AG04450 (cell line): ENCODE measurements at places on chromosomes 3 and 15.

- DNase-seq = peak; percentile 42
Measured at GRCh38 chr3:50324351-50325112, 2.0 kb upstream of the HYAL2 start.

DNA sequence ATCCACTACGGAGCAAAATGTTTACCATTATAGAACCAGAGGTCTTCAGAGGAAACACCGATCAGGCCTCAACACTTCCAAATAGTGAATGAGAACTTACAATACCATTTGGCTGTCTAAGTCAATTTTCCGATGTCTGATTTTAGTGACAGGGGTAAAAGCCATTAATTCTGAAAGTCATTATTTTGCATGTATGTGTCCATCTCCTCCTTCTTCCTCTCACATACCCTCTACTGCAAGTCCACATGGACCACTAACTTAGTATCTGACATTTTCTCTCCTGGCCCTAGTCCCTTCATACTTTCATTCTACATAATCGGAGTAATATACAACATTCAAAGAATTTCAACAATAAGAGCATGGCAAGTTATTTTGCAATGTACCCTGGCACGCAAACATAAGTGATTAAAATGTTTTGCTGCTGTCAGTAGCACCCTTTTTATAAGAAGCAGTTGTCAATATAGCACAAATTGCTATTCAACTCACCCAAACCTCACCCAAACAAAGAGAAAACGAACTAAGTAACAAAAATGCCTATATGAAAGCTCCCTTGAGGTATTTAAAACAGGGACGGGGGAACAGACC is 1.9 kb downstream of the TOP2B start:
- no peak for DNase-seq

DNA sequence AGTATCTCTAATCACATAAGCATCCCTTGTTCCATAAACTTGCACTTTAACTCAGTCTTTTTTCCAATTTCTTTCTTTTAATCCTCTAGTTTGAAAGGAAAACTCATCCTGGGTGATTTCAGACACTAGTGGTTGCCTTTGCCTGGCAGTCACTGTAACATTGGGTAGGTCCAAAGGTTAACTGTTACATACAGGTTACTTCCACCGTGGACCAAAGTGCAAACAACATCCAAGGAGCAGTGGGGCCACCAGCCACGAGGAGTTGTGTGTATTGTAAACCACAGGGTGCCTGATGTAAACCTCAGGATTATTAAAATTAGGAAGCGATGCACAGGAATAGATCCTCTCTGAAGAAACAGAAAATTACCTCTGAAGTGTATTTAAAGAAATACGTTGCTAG is 75.0 kb downstream of the HCN4 start:
- DNase-seq = no peak

- no peak for DNase-seq
Measured at GRCh38 chr3:10683106-10683505, 132.9 kb upstream of the SLC6A11 start.

DNA sequence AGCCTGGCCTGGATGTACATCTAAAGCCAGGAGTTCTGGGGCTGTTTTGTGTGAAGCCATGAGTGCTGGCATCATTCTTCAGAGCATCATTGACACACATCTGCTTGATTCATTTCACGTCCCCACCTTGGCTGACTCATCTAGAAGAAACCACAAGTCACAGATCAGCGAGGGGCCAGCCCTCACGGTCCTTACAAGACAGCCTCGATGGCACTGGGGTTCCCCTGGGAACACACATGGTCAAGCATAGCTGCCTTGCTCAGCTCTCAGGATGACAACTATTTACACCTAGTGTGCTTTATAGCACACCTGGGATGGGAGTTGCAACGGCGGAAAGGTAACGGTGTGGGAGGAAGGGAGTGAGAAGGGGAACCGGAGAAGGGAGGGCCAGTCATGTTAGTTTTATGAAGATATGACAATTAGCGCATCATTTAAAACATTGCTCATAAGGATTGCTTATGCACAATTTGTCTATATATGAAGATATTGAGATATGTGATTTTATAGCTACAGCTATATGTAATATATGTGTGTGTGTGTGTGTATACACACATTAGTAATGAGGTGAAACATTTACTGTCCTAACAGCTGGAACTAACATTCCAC is 227.1 kb downstream of the RPLP1 start:
- DNase-seq = no peak

- no peak for DNase-seq
Measured at GRCh38 chr3:22691407-22691806, 511.7 kb upstream of the UBE2E2 start.

- no peak for DNase-seq
Measured at GRCh38 chr3:30614373-30614772, 8.0 kb downstream of the TGFBR2 start.

DNA sequence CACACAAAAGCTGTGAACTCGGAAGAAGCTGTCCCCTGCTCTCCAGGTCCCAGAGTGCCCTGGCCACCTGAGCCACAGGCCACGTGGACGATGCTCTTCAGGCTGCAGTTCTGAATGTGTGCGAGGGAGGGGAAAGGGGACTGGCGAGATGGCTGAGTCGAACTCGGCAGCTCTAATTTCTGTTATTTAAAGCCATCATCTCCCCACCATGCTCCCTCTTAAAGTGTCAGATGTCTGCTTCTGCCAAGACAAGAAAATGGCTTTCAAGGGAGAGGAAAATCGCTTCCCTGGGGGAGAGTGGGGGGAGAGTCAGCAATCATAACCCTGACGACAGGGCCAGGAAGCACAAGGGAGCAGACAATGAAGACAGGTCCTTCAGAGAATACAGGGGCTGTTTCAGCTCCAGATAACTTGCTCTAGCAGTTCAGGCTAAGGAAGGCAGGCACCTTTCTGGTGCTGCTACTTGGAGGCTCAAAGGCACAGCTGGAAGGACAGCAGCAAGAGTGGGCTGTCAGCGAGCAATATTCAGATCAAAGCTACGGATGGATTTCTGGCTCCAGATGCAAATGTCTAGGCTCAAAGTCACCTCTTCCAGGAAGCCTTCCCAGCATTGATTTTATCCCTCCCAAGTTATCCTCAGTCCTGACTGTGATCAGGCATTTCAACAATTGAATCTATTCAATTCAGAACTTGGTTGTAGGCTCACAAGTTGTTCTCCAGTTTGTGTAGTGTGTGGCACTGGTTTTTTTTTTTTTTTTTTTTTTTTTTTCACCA is 15.5 kb upstream of the CCDC33 start:
- no peak for DNase-seq

GRCh38 chr3:116316771-116317170 is 128.5 kb downstream of the LSAMP start:
- no peak for DNase-seq

DNA sequence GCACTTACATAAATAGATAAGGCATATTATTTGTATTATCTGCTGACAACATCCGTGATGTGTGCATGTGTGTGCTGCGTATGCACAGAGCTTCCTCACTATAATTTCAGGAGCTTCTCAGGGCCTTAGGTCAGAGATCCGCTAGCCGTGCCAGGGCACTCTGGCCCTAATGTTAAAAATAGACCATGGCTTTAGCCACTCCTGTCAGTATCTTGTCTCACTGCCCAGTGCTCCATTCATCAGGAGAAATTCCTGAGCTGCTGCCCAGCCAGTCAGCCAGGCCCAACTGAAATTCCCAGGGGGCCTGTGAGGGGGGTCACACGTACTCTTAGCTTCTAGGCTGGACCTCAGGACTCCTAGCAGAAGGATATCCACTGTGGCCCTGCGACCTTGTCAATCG is 70.0 kb upstream of the ABHD2 start:
- DNase-seq = no peak

DNA sequence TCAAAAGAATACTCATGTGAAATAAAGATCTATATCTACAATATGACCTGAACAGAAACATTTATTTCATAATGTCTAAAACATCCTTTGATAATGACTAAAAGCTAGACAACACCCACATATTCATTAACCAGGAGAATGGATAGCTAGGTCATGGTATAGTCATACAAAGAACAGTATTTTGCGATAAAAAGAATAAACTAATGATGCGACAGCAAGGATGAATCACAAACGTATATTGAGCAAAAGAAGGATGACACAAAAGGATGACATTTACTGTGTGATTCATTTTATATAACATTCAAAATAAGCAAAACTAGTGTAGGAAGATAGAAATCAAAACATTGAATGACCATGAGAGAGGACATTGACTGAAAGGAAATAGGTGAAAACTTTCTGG is 1233.1 kb downstream of the OTOL1 start:
- no peak for DNase-seq

DNA sequence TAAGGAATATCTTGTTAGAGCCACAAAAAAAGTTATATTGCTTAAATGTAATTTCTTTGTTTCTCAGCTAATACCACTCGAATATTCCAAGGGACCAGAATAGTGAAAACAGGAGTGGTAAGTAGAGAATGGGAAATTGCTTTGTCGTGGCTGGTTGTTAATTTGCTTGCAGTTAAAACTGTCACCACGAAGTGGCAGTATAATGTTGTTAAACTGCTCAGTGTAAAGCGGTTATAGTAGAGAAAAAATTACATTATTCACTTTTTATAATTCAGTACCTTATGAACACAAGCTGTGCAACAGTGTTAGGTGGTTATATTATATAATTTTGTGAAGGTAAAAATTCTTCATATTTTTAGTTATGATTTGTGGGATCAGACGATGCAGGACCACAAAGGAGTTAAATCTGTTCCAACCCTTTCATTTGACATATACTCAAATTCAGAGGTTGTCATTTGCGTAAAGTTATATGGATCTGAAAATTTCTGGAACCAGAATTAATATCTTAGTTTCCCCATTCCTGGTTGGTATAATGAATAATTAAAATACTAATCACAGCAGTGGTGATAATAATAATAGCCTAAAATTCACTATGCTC is 171.8 kb downstream of the FEZF2 start:
- no peak for DNase-seq

- no peak for DNase-seq
Measured at GRCh38 chr3:56878074-56878473, 76.3 kb upstream of the ARHGEF3 start.

DNA sequence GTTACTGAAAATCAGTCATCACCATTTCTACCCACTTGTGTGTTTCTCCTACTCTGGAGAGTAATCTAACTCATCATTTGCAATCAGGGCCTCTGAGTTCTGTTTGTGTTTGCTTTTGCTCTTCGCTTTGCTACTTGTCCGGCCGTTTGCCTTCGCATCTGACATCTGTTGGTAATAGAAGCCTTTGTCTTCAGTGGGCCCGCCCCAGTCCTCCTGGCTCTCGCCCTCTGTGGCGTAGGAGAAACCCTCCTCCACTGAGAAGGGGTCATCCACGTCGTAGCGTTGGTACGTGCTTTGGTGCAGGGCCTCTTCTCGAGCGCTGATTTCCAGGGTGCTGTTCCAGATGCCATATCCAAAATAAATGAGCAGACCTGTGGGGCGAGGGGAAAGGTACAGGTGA is 48.3 kb downstream of the CLDN11 start:
- no peak for DNase-seq

DNA sequence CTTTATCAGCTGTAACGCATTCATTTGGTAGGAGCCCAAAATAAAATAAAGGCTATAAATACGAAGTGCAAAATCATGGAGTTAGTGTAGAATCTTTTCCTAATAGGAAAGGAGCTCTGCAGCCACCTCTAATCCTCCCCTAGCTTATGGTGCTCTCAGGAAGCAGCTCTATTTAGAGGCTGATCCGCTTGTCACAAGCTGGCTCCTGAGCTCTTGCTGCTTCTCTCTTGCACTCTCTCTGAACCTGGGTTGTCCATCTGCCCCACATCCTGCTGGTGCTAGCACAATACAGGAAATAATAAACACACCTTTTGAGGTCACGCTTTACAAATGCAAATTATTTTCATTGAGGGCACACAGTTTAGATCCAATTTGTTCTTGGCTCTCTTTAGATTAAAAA is 37.3 kb upstream of the BFSP2 start:
- DNase-seq = no peak

- DNase-seq = no peak
Measured at GRCh38 chr3:195758721-195759353, 38.1 kb downstream of the MUC20 start.

DNA sequence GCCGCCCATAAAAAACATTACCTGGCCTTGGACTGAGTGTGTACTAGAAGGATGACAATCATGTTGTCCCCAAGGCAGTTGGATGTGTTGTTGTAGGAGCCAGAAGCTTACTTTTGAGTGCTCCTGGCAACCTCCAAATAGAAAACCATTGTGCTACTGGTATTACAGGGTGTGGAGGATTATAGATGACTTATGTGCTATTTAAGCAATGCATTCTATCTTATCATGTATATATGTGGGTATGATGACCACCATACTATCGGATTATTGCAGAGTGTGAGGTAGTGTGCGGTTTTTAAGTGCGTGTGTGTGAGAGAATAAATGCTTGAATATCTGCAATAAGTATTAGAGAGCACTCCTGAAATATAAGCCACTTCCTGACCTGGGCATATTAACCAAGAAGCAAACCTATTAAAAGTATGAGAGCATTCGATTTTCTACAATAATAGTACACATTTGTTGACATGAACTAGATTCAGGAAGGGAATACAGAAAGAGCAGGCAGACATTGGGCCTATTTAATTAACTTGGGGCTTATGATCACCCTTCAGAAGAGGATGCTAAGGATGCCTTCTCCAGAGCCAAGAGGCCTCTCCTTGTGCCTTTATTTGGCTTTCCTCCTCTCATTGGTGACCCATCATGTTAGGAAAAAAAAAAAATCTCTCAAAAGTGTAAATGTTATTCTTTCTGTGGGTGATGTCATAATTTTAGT is 11.7 kb upstream of the MBNL1 start:
- DNase-seq = no peak

DNA sequence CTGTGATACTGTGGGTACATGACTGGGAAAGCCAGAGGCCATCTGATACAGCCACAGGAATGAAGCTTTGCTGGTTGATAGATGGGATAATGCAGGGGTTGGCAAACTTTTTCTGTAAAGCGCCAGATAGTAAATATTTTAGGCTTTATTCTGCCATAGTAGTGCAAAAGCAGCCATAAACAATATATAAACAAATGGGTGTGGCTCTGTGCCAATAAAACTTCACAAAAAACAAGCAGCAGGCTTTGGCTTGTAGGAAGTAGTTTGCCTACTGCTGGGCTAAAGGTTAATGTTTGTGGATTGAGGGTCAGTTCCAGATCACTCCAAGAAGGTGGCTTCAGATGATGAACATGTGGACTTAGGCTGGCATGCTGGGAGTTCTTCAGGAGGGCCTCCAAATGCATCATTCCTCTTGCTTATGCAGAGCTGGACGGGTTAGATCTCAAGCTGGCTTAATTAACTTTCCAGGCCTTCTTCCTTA is 305.7 kb downstream of the RPLP1 start:
- peak; percentile 13 for DNase-seq

- DNase-seq = no peak
Measured at GRCh38 chr15:97087006-97087741, 756.7 kb downstream of the NR2F2 start.

- DNase-seq = no peak
Measured at GRCh38 chr15:25067725-25068309, 113.0 kb downstream of the SNRPN start.
